Stimulated activated CD4-positive, alpha-beta T cell treated with anti-CD3 and anti-CD28 coated beads, Interleukin-15, amount 100 ng/mL, for 1 hour (primary cell): ENCODE measurements at places on chromosomes 4 and X.

- DNase-seq = no peak
These were observed 24.9 kb upstream of the DYNLT3 start for GRCh38 chrX:37872303-37872655.

DNA sequence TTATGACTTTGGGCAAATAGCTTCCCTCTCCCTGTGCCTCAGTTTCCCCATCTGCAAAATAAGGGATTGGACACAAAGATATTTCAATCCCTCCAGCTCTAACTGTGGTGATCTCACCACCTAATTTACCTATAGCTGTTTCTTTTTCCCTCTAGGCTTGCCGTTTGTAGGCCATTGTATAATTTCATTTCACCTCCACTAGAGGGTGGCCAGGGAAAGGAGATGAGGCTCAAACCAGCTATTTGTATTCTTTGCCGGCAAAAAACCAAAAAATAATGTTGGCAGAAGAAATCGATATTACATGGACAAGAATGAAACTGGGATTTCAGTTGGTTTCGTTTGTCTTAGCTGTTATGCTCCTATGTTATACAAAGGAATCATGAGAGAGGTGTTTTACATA is 36.1 kb upstream of the DOCK11 start:
- no peak for DNase-seq

- no peak for DNase-seq
These were observed 226.9 kb upstream of the MID1 start for GRCh38 chrX:10847333-10847732.

DNA sequence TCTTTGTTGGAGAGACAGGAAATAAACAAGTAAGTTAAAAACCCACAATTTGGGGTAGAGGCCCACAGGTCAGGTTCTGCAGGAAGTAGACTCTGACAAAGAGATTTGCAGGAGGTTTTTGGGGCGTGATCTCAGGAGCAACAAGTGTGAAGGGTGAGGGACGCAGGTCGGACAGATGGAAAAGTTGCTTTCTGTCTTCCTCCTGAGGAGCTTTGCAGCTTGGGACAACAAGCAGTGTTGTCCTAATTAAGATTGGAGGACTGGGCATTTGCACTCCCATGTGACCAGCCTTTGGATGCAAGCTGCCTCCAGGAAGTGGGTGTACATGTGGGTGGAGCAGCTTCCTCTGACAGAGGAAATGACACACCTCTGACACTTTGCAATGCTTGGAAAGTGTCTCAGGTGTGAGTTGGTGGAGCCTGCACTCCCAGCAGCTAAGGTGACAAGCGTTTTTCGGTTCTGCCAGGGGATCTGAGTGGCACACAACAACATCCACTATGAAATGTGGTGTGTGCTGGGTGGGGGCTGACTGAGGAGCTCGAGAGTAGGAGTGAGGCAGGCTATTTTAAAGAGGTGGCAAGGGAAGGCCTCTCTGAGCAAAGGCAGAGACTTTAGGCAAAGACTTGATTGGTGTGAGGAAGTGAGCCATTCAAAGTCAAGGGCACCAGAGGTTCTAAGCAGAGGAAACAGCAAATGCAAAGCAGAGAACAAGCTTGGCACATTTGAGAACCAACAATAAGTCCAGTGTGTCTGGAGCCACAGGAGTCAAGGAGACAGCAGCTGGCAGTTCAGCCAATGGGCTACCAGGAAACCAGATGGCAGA is 339.8 kb upstream of the GATB start:
- DNase-seq = peak; percentile 45

GRCh38 chr4:101140228-101140627 is 207.1 kb downstream of the PPP3CA start:
- DNase-seq = no peak

DNA sequence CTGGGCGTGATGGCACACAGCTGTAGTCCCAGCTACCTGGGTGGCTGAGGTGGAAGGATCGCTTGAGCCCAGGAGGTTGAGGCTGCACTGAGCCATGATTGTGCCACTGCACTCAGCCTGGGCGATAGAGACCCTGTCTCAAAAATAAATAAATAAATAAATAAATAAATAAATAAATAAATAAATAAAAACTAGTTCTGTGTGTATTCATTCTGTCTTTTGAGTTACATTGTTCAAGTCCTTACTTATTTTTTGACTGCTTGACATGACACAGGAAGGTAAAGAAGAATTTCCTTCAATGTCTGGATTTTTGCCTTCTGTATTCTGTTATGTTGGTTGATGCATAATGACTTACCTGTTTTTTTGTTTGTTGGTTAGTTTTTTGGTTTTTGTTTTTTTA is 2.2 kb upstream of the NAA10 start:
- DNase-seq = no peak

DNA sequence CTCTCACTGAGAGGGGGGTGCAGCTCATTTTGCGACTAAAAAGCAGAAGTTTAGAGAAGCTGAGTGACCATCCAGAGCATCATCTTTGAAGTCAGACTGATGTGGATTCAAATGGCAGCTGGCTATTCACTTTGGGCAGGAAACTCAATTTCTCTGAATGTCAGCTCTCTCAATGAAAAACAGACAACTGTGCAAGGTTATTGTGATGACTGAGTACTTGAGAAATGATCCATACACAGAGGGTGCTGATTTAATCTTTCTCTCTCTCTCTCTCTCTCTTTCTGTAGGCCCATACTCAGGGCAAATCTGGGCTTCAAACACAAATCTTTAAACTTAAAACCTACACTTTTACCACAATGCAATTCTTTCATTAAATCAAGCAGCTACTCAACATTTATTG is 185.8 kb upstream of the SLIT2 start:
- no peak for DNase-seq

DNA sequence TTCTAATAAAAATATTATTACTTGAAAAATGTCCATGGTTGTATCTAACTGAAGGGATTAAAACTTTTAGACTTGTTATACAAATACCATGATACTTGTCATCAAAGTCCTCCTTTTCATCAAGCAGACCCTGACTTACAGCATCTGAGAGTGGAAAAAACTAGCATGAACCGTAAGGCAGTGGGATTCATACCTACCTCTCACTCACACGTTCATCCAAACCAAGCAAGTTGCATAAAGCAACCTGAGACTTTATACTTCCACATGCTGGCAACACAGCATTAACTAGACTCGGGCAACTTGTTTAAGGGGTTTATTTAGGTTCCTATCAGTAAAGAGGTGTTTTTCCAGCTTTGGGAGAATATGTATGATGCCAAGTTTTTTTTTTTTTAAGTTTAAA is 22.6 kb upstream of the TLR7 start:
- no peak for DNase-seq

- peak; percentile 7 for DNase-seq
These were observed at the start of gene NUDT10 for GRCh38 chrX:51332188-51332942. Gene NUDT10, plus strand, starts transcription at chrX:51332822. Its CDS starts 144 bp downstream, at chrX:51332966.

- DNase-seq = no peak
These were observed 496.1 kb upstream of the DIPK2B start for GRCh38 chrX:45696736-45697135.

GRCh38 chr4:153374442-153374841 is 30.0 kb downstream of the MND1 start:
- DNase-seq = no peak

GRCh38 chr4:180999217-180999616 is 1244.0 kb upstream of the TENM3 start:
- DNase-seq = no peak

- no peak for DNase-seq
These were observed 100.1 kb upstream of the RBPJ start for GRCh38 chr4:26220696-26221095.
